T-helper 17 cell (primary cell): ENCODE measurements at places on chromosomes 4 and X. TPM values are rescaled to one million over a fixed set of nuclear protein-coding genes. Genes with fewer than 3 reads are reported as not detected.

The NDNF gene
- total RNA-seq: not detected

DNA sequence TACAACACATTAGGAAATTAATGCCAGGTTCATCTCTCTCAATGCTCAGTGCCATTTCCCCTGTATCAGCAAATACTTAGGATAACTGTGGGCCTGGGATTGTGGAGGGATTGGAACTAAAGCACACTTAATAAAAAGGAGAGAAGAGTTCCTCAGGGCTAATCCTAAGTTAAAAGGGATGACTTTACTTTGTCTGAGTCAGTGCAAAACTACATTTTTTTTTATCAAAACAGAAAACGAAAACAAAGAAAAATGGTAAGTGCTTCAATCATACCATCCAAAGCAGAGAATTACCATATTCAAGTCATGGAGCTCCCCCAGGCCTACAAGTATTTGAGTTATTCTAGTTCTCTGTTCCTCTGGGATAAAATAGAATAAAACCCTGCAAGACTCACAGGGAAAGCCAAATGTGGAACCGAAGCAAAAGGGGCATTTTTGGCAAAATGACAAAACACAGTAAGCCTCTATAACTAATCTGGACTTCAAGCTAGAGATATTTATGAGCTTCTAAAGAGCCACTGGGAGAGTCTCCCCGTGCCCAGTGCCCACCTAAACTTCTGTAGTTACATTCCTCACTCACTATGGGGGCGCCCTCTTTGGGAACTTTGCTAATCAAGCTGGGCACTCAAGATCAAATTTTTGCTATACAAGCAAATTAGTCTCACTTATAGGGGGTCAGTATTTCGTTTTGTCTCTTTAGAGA, 53.4 kb downstream of the PALLD start:
- DNase-seq: no peak

The PAGE4 gene
- not detected for total RNA-seq

DNA sequence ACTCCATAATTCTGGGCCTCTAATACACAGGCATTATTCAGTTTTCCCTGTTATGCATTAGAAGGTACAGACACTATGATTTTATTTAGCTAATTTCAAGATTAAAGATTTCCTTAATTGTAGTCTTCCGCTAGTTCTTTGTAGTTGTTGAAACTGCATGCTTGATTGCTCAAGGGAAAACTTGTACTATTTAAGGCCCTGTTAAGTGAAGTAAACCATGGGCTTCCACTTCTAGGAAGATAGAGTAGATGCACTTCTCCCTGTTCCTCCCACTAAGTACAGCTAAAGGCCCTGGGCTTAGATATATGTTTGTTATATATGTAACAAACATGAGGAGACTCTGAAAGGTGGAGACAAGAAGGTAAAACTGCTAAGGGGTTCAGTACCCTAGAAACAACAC, 215.8 kb upstream of the LEF1 start:
- no peak for DNase-seq
